ENCODE measurements at places on chromosomes 16 and 17. TPM values are rescaled to one million over a fixed set of nuclear protein-coding genes. Genes with fewer than 3 reads are reported as not detected.
A peak's percentile ranks its signal among the peaks of the same experiment; 100 is the strongest.

The TBC1D3E gene
- not detected for polyA plus RNA-seq

The CHST4 gene
- polyA plus RNA-seq: not detected

The ITGA2B gene
- 3.0 TPM for polyA plus RNA-seq

The BEAN1 gene
- 0.81 TPM for polyA plus RNA-seq

The HID1 gene
- 7.0 TPM for polyA plus RNA-seq

The SLFN12L gene
- 0.33 TPM for polyA plus RNA-seq

DNA sequence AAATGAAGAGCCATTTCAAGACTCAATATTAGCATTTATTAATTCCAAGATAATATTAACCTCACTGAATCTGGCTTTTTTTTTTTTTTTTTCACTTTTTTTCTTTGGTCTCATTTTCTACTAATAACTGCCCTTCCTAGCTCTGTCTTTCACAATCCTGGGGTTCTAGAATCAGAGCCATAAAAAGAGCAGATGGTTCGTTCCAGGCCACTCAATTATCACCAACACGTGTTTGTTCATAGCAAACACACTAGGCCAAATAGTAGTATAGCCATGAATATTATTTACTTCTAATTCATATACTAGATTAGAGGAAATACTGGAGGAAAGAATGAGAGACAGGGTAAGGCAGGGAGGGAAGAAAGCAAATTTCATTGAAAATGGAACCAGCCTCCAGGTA, 39.8 kb downstream of the TEX2 start:
- DNase-seq: no peak

- DNase-seq: no peak
These were observed 39.5 kb downstream of the RCVRN start for GRCh38 chr17:9865586-9865985.

DNA sequence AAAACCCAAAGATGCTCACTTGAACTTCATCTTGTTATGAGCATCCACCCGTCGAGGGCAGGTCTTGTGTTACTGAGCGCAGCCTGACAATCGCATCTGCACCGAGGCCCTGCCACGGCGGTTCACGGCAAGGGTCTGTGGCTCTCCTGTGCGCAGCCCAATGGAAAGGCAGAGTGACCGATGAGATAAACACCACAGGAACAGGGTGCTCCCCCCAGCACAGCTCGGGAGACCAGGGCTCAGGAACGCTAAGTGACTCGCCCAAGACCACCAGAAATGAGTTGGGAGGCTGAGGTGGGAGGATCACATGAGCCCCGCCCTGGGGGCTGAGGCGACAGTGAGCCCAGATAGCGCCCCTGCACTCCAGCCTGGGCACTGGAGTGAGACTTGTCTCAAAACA, 134.7 kb downstream of the ANKRD11 start:
- DNase-seq: no peak

DNA sequence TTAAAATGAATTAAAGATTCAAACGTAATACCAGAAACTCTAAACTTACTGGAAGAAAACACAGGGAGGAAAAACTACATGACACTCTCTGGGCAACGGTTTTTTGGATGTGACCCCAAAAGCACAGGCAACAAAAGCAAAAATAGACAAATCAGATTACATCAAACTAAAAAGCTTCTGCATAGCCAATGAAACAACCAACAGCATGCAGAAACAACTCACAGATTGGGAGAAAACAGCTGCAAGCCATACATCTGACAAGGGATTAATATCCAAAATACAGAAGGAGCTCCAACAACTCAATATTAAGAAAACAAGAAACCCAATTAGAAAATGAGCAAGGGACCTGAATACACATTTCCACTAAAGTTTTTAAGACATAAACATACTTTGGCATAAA, 69.2 kb upstream of the ALOX12 start:
- no peak for DNase-seq

DNA sequence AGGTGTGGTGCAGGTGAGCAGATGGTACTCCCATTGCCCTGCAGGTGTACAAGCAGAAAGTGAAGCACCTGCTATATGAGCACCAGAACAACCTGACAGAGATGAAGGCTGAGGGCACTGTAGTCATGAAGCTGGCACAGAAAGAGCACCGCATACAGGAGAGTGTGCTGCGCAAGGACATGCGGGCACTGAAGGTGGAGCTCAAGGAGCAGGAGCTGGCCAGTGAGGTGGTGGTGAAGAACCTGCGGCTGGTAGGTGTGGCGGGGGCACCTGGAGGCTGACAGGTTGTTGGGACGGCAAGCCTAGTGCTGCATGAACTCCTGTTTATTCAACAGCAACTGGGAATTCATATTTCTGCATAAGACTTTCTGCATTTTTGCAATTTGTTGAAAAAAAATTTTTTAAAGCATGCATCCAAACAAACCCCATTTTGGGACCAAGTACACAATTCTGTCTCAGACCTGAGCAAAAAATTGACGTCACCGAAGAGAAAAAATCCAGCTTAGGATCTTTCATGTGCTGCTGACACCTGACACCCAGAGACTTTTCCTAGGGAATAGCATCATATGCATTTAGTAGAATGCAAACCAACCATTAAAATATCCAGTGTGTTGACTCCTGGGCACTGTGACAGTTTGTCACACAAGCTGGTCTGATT, 13.5 kb upstream of the DBNDD1 start:
- no peak for DNase-seq

DNA sequence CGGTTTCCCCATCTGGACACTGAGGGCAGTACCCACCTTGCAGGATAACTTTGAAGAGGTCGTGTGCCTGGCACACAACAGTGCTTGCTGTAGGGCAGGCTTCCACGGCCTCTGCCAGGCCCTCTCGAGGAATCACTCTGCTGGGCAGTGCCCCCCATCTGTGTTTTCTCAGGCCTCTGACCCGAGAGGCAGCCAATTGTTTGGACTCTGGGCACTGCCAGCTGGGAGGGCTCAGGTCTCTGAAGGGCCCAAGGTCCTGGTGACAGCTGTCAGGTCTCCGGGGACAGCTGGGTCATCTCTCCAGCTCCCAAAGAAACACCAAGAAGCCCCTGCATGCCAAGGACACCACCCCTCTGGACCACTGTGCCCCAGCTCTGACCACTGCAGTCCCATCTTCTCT, 1.0 kb upstream of the RAB26 start:
- DNase-seq: no peak

DNA sequence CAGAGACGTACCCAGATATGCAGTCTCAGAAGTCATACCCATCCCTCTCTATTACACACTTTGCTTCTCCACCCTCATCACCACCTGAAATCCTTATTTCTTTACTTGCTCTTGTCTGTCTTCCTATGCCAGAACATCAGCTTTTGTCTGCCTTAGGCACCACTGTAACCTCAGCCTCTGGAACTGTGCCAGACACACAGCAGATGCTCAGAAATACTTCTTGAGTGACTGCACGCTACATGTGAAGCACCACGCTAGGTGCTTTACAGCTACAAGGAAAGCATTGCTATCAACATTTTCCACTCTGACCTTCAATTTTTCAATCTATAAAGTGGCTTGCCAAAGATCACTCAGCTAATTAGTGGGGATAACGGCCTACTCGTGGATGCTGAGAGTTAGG, 226.8 kb downstream of the CHD9NB start:
- no peak for DNase-seq

DNA sequence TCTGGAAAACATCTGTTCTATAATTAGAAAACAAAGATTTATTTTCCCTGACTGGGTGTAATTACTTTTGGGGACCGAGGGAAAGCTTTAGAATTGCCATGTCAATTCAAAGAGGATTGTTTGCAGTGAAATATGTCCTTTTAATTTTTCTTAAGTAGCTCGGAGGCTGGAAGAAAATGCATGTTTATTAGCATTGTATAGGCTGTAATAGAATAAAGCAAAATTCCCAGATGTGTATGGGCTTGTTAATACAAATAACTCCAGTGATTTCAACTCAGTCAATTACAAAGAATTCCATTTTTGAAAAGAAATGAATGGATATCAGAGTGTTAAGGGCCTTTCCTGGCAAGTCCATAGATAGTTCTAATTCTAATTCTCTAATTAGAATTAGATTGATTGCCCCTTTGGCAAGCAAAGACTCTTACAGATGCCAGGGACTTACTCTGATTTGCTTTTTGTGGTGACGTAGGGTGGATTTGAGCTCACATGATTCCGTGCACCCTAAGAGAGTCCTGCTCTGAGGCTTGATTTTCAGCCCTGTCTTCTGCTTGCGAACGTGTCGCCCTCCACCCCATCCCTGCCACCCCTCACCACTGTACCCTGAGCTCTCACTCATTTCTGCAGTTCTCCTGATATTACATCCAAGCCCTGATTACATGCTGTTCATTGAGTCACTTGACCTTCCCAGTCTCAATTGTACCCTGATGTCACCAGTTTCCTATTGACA, 70.0 kb upstream of the FAM20A start:
- DNase-seq: no peak

DNA sequence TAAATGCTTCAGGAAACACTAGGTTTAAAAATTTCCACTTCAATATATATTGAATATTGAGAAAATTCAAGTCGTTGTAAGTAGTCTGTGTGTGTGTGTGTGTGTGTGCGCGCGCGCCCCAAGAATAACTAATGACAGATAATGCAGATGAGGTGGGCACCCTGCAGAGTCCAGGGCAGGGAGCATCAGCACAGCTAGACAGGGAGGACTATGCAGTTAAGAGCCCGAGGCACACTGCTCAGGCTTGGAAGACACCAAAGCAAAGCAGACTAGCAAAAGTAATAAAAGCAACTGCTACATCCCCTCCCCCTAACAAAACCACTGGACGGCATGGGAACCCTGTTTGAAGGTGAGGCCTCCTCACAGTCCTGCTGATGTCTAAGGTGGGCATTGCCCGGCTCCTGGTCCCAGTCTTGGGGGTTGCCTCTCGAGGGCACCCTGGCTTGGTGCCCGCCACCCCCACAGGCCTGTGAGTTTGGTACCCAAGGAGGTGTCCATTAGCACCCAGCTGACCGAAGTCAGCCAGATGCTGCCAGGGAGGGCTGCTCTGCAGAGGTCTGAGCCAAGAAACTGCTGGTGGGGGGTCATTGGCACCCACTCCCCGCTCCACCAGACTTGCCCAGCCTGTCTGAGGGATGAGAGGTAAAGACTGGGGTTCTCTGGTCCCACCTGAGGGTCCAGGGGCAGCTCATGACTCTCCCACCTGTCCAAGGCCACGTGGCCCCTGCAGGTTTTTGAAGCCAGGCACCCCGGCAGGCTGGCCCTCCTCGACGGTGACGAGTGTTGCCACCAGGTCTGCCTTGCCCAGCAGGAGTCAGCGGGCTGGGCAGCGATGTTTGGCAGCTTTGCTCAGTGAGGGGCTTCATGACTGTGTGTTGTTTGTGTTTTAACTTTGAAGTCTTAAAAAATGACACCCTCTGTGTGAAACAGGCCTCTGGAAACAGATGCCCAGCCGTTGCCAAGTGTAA, 18.7 kb downstream of the LRRC75A start:
- no peak for DNase-seq

DNA sequence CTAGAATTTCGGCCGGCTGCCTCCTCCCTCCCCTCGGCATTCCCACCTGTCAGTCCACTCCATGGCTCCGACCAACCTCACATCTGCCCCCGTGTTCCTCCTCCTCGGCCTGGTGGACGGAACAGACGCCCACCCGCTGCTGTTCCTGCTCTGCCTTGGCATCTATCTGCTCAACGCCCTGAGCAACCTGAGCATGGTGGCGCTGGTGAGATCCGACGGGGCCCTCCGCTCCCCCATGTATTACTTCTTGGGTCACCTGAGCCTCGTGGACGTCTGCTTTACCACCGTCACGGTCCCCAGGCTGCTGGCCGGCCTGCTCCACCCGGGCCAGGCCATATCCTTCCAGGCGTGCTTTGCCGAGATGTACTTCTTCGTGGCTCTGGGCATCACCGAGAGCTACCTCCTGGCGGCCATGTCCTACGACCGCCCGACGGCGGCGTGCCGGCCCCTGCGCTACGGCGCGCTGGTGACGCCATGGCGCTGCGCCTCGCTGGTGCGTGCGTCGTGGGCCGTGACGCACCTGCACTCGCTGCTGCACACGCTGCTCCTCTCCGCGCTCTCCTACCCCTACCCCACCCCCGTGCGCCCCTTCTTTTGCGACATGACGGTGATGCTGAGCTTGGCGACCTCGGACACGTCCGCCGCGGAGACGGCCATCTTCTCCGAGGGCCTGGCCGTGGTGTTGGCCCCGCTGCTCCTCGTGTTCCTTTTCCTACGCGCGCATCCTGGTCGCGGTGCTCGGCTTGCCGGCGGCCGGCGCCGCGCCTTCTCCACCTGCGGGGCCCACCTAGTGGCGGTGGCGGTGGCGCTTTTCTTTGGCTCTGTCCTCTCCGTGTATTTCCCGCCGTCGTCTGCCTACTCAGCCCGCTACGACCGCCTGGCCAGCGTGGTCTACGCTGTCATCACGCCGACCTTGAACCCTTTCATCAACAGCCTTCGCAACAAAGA, at the start of gene OR3A2:
TSS of gene OR3A2 (minus strand) at position 440 of the 948 bp plus-strand sequence.
- no peak for DNase-seq

- DNase-seq: no peak
These were observed 12.2 kb upstream of the LONP2 start for GRCh38 chr16:48231727-48232492.

GRCh38 chr16:19645557-19645981, 72.5 kb downstream of the KNOP1 start:
- DNase-seq: peak; percentile 80

GRCh38 chr17:81510785-81511553, 1.6 kb downstream of the ACTG1 start:
- no peak for DNase-seq

DNA sequence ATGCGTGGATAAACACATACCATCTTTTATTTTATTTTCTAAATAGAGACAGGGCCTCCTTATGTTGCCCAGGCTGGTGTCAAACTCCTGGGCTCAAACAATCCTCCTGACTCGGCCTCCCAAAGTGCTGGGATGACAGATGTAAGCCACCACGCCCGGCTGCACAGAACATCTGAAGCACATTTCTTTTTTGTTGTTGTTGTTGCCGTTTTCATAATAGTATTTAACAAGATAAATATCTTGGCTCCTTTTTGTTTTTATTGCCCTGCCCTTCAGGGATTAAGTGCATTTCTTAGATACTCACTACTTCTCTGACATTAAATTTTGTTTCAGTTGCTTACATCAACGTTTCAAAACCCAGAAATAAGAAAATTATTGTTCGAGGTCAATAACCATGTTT, 37.4 kb downstream of the ANKRD11 start:
- no peak for DNase-seq
